Cortex of kidney (tissue), 1 donor: ENCODE measurements at places on chromosomes 4 and X.

GRCh38 chrX:135453381-135453780 is 31.6 kb downstream of the SMIM10L2A start:
- no peak for DNase-seq

- DNase-seq: no peak
These were observed 86.9 kb downstream of the VCX3A start for GRCh38 chrX:6448003-6448402.

- DNase-seq: no peak
These were observed 572.7 kb upstream of the TENM3 start for GRCh38 chr4:181670506-181670905.

DNA sequence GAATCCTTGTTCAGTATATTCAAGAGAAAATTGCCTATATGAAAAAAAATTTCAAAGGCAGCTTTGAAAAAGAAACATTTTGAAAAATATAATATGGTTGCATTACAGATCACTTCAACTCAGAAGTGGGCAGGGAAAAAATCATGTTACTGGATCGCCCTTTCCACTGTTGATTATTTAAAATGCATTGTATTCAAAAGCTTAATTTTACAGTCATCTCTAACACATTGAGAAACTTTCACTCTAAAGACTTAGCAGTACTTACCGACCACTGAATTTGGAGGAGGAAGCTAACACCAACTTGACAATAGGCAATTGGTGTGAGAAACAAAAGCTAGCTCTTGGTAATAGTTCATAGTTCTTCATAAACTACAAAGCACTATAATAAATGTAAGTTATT is 101.9 kb downstream of the CEP135 start:
- DNase-seq: no peak

- DNase-seq: no peak
These were observed 214.4 kb upstream of the ARSJ start for GRCh38 chr4:114193624-114194399.

DNA sequence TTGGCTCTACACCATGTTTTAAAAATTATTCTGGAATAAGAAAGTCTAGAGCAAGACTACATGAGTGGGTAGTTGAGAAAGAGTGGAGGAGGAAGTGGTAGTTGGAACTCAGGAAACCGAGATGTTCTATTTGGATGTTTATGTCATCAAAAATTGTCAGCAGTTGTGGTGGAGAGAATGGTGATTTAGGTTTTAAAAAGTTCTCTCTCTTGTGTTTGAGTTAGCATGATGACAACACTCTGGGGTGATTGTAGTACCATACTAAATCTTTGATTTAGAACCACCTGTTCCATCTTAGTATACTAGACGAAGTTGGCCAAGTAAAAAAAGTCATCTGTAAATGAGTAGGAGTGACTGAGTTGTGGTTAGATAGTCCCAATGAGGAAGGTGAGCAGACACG is 40.7 kb downstream of the KLHL2 start:
- DNase-seq: no peak

GRCh38 chrX:133005042-133005441 is 46.6 kb upstream of the HS6ST2 start:
- no peak for DNase-seq

DNA sequence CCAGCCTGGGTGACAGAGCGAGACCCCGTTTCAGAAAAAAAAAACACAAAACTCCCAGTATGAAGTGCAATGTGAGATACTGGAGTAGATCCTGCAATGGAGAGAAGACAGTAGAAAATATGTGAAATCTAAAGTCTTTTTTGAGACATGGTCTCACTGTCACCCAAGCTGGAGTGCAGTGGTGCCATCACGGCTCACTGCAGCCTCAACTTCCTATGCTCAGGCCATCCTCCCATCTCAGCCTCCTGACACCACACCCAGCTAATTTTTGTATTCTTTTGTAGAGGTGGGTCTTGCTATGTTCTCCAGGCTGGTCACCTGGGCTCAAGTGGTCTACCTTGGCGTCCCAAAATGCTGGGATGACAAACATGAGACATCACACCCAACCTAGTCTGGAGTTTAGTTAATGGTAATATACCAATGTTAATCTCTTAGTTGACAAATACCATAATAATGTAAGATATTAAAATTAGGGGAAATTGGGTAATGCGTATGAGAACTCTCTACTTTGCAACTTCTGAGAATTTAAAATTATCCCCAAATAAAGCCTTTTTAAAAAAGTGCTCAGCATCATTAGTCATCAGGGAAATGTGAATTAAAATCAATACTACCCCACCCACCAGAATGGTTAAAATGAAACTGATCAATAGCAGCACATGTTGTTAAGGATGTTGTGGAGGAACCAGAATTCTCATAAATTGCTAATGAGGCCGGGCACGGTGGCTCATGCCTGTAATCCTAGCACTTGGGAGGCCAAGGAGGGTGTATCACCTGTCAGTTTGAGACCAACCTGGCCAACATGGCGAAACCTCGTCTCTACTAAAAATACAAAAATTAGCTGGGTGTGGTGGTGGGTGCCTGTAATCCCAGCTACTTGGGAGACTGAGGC is 15.0 kb downstream of the RBMX start:
- DNase-seq: no peak

GRCh38 chr4:148442832-148443511 is 758 bp upstream of the NR3C2 start:
- DNase-seq: no peak

GRCh38 chrX:129777218-129778030 is 2.3 kb upstream of the SASH3 start:
- DNase-seq: no peak

DNA sequence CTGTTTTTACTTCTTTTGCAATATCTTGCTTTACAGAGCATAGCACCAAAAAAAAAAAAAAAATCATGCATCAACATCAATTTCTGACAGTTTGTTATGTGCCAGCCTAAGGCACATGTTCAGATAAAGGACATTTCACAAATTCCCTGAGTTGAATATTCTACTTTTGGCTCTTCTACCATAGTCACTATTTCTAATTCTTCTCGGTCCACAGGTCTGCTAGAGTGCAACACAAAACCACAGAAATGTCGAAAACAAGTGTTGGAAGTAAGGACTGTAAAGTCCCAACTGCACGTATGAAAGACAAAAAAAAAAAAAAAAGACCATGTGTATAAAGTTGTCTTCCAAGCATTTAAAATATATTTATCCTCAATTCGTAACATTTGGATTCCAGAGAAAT is 494.2 kb upstream of the INTU start:
- no peak for DNase-seq

- no peak for DNase-seq
These were observed 40.9 kb downstream of the IL1RAPL1 start for GRCh38 chrX:28628120-28628519.

DNA sequence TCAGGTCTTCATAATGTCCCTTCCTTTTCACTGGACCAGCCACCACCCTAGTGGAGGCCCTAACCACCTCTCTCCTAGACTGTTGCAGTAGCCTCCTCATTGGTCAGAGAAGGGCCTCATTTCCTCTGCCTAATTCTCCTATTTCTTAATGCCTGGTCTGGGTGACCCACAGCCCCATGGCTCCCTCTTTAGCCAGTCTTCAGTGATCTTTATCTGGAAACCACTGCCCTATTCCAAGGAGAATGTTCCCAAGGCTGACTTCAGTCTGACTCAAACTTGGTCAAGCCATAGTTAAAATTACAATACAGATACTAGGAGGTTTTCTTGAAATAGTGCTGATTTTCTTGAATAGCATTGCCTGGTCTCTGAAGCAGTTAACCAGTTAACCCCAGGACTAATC is 53.6 kb upstream of the PRPS1 start:
- DNase-seq: no peak

- no peak for DNase-seq
These were observed 32.2 kb downstream of the SMS start for GRCh38 chrX:21972721-21973120.

DNA sequence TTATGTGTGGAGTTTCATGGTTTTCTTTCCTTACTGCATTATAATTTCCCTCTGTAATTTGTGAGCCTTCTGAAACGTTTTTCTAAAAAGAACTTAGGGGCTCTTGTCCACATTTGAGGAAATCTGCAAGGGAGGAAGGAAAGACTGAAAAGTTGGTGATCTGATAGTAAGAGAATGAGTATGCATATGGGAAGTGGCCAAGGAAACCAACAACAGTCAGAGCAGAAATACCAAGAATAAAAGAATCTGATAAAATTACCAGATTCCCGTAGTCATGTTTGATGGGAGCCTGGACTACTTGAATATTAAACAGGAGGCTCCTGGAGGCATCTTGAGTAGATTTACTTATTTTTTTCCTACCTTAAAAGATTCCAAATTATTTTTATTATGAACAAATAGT is 50.1 kb downstream of the MEPE start:
- DNase-seq: no peak

DNA sequence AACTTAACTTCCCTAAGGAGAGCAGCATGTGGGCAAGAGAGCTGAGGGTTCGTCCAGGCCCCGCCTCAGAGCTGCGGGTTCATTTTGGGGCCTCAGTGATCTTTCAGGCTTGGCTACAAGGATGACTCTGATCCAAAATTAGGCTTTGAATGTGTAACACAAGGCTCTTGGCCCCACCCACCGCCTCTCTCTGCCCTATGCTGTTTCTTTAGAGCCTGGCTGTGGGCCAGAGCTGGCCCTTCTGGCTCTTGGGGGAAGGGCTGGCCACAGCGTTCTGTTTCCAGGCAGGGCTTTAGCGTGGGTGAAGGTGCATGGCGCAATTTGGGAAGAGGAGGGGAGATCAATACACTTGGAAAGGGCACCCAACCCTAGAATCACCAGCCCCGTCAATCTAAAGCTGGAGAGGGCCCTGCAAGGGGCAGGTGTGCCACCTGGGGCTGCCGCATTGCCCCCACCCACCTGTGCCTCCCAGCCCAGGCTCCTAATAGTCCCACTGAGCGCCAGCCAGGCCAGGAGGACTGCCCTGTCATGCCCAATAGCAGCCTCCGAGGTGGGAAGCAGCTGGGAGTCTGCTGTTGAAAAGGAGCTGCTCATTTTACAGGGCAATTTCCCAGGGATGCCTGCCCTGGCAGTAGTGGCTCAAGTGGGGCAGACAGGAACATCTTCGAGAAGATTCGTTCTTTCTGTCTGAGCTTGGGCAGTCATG is 84.5 kb upstream of the MAML3 start:
- DNase-seq: no peak

- no peak for DNase-seq
These were observed 55.6 kb downstream of the SNCA start for GRCh38 chr4:89781321-89781720.

DNA sequence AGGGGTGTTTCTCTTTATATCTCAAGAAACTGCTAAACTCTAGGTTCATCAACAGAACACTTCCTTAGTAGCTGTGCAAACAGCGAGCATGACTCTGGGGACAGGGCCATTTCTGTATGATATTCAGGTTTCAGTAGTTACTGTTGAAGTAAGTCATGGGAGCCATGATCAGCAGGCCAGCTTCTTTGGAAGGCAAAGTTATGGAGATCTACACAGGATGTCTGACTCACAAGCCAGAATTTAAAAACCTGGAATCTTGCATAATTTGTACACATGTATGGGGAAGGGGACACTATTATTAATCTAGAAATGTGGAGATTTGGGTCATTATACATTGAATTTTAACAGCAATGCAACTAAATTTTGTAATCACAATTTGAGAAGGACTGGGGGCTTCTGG is 187.8 kb upstream of the NR3C2 start:
- no peak for DNase-seq

DNA sequence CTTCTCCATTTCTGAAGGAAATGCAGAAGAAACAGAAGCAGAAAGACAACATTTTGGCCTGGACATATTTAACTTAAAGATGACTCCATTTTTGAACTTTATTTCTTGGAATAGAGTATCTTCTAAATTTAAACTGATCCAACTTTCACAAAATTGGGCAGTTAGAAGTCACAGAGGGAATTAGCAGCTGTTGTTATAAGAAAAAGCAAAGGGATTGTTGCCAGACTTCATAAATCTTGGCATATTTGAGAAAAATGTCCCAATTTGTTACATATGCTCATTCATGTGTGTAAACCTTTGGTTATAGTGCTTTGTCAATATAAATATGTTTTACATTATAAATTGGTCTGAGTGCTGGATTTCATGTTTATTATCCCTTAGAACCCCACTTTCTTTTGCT is 3.4 kb downstream of the GLUD2 start:
- no peak for DNase-seq

DNA sequence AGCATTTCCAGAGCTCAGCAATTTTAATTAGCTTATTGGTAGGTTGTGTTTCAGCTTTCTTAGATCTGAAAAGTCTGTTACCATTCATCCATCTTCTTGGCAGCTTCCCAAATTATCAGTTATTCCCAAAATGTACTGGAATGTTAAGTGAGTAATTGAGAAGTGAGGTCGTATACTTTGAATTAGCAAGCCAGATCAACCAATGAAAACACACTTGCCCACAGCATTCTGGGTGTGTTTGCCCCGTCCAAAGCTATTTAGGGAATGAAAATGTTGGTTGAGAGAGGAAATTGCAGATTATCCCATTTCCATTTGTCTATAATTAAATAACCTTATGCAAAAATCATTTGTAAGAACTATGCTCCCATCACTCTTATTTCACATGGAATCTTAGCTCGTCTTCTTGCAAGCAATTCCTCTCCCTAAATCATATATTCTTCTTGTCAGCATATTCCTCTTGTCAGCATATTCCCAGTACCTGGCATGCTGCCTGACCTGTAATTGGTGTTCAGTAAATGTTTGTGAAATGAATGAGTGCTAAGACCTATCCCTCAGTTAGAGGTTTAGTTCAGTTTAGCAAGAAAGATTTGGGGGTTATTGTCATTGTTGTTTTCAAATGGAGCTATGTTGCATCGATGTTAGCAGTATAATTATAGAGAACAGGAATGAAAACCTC is 23.3 kb upstream of the ANTXR2 start:
- no peak for DNase-seq

DNA sequence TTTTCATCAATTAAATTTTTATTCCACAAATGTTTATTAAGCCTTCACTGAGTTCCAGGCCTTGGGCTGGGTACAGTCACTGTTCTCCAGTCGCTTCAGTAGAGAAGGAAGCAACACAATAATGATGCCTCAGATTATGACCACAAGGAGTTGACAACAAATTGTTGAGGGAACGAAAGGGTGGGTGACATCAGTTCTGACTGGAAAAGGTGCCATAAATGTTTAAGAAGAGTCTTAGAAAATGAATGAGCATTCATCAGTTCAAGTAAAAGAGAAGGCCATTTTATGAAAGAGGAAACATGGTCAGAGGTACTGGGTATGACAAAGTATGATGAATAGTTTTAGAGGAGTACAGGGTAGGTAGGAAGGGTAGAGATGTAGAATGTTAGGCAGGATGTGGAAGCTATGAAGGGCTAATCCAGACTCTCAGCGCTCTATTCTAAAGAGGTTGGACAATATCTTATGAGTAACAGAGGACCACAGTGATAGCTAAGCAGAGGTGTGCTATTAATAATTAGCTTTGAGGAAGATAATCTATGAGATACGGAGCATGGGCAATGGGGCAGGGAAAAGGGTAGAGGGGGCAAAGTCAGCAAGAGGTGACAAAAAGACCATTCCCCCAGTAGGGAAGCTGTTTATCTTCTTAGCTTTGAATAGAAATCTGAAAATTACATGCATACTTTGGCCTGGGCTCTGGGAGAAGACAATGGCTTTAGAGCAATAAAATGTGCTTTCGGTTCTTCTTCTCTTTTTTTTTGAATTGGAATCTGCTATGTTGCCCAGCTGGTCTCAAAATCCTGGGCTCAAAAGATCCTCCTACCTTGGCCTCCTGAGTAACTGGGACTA is 20.4 kb downstream of the AFP start:
- DNase-seq: no peak

GRCh38 chrX:102560423-102561068 is 38.8 kb upstream of the ARMCX5 start:
- no peak for DNase-seq

GRCh38 chr4:23931489-23931830 is 41.6 kb upstream of the PPARGC1A start:
- DNase-seq: no peak

- no peak for DNase-seq
These were observed 7.6 kb downstream of the SLC25A43 start for GRCh38 chrX:119406776-119407175.
